ENCODE measurements at places on chromosomes 5 and 9.

GRCh38 chr5:159393854-159394274 lies 63.6 kb upstream of the IL12B start:
- no peak for DNase-seq

- no peak for DNase-seq
Observed at GRCh38 chr5:69489246-69489645, 3.3 kb upstream of the OCLN start.

GRCh38 chr5:56838409-56839039 lies 23.2 kb downstream of the MAP3K1 start:
- DNase-seq, result no peak

GRCh38 chr5:57437976-57438805 lies 44.4 kb downstream of the ACTBL2 start:
- DNase-seq, result no peak

DNA sequence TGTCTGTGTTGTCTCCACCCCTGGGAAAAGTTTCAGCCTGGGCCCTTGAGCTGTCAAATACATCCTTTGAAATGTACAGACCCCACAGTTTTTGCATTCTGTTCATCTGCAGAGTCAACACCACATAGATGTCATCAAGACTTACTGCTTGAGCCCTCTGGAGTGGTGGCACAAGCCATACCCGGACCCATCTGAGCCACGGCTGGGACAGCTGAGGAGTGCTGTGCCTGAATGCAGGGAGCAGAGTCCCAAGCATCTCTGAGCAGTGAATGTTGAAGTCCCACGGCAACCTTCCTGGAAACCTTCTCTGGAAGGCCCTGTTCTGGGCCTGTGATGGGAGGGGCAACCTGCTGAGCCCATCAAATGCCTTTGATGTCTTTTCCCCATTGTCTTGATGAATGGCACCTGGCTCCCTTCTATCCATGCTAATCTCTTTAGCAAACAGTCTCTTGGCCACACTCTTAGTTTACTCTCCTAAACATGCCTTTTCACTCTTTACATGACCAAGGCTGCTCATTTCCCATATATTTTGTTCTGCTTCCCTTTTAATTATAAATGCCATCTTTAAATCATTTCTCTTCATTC lies 92.5 kb downstream of the ATPSCKMT start:
- DNase-seq, result no peak

- no peak for DNase-seq
Observed at GRCh38 chr9:117204971-117205370, 209.9 kb downstream of the ASTN2 start.

DNA sequence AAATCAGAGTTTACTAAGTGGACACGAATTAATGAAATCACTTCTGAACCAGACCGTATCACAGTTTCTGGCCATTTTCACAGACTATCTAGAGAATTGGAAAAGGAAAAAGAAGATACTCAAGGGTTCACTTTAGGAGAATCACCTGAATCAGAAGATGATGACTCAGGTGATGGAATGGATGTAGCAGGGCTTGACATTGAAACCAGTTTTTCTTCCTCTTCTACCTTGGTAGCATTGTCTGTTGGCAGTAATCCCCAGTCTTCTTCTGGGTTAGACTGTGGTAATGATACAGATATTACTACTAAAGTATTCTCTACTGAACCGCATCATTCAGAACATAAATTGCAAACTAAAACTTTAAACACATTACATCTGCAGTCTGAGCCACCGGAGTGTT lies 38.5 kb downstream of the ICE1 start:
- DNase-seq, result no peak

Measured in stimulated activated CD4-positive, alpha-beta T cell treated with anti-CD3 and anti-CD28 coated beads, Interleukin-1b, Interleukin-23, amount 100 ng/mL, for 4 hours (primary cell).